Globus pallidus (tissue), 1 donor: ENCODE measurements at places on chromosomes 5 and 9.

GRCh38 chr5:147971472-147971871, 65.1 kb upstream of the C5orf46 start:
- no peak for DNase-seq

DNA sequence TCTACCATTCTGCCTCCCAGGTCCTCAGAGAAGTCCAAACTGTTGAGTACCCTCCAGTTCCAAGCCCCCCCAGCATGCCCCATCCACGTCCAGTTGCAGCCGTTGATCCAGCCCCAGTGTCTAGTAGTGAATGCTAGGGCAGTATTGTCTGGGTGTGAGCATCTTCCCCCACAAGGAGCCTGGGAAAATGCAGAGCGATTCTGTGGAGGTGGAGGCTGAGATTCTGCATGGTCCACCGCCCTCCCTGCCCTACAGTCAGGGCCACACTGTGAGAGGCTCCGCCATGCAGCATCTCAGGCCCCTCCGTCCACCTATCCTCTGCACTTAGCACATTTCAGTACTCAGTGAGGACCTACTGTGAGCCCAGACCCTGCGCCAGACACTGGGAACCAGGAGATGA, 135.9 kb downstream of the GABBR2 start:
- no peak for DNase-seq

- DNase-seq = no peak
Observed at GRCh38 chr5:123819386-123819785, 307.4 kb downstream of the CSNK1G3 start.

DNA sequence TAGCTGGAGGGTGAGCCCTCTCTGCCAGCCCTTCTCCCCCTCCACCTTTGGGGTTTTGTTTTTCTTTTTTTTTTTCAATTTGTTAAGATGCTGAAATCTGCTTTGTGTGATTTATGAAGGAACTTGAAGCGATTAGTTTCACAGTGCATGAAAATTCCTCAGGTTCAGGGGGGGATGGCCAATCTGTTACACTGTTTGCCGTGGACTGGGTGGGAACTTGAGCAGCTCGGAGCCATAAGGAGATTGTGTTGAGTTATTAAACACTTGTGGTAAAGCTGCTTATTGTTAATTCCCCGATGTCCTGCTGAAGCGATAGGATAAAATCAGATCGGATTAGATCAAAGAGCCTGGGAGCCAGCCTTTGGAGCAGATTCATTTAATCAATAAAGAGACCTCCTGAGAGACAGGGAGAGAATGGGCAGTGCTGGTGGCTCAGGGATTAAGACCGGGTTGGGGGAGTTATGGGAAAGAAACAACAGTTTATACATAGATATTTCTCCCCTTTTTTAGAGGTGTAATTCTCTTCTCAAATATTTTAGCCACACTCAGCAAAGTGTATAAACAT, 105.8 kb upstream of the SPATA31D4 start:
- DNase-seq = no peak

DNA sequence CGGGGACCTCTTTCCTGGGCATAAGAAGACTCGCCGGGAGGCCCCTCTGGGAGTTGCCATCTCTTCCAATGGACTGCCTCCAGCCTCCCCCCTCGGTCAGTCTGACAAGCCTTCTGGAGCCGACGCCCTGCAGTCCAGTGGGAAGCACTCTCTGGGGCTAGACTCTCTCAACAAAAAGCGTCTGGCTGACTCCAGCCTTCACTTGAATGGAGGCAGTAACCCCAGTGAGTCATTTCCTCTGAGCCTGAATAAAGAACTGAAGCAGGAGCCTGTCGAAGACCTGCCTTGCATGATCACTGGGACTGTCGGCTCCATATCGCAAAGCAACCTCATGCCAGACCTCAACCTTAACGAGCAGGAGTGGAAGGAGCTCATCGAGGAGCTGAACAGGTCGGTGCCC, 28.4 kb upstream of the LTC4S start:
- DNase-seq = no peak

DNA sequence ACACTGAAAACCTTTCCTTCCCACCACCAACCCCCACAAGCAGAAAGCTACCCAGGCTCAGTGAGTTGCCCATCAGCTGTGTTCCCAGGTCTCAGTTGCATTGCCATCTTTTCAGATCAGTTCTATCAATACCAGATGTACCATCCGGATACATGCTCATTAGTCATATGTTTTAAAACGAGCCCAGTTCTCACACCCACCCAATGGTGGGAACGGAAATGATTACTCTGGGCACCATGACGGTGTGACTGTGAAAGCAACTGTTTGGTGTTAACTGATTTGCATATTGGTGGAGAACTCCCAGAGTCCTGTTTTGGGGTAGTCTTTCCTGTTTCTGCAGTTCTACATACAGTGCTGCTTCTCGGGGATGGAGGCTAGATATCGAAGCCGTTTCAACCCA, 212.3 kb downstream of the TRIM36 start:
- no peak for DNase-seq

GRCh38 chr5:122773619-122774018, 1.3 kb upstream of the SNX2 start:
- DNase-seq = no peak

DNA sequence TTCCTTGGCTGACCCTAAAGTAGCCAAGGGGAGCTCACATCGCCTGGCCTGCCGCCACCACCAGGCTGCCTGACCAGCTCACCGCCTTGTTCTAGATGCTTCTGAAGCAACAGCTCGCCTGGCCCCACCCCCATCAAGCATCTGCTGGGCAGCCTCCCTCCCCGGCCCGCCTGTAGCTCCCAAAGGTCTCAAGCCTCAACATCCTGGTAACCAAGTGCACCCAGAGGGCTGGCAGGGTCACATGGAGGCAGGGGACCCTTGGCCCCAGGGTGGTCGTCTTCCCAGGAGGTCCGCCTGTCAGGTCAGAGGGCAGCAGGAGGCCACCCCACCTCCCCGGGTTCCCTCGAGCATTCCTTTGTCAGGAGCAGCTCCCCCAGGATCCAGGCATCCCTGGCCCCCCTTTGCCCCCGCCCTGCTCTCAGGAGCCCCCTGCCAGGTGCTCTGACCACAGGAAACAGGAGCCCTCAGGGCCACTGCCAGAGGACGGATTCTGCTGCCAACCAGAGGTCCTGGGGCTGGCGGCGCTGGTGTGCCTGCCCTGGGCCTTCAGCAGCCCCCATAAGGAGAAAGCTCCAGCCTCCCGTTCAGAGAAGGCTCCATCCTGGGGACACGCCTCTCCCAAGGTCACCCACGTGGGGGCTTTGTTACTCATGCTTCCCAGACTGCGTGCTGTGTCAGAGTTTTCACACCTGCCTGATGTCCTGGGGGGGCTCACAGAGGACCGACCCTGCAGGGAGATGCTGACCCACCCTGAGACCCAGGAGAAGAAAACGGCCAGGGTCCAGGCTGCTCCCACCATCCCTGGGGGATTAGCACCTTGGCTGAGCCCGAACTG, 3.5 kb upstream of the LRRC14B start:
- no peak for DNase-seq

DNA sequence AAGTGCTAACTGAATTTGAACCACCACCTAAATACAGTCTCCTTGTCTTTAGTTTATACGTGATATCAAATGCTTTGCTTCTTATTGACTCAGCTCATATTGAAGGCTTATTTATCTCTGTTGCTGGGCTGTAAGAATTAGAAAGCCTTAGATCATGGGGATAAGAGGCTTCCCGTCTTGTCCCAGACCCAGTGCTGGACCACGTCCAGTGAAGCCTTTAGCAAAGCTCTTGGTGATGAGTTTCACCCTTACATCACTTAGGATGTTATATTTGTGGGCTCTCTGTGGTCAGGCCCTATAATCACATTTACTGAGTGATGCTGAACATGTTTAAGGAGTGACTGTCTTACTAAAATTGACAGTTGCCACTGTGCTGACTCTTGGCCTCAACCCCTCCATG, 11.2 kb downstream of the FAM240B start:
- no peak for DNase-seq

- DNase-seq = no peak
Observed at GRCh38 chr5:59424515-59424914, 469.0 kb downstream of the PDE4D start.

- peak; percentile 5 for DNase-seq
Observed at GRCh38 chr9:99299211-99300102, 77.4 kb downstream of the SEC61B start.

- DNase-seq = no peak
Observed at GRCh38 chr5:166356096-166356495, 1935.3 kb upstream of the WWC1 start.

- DNase-seq = peak; percentile 10
Observed at GRCh38 chr9:116945817-116946216, 258.7 kb downstream of the TRIM32 start.

DNA sequence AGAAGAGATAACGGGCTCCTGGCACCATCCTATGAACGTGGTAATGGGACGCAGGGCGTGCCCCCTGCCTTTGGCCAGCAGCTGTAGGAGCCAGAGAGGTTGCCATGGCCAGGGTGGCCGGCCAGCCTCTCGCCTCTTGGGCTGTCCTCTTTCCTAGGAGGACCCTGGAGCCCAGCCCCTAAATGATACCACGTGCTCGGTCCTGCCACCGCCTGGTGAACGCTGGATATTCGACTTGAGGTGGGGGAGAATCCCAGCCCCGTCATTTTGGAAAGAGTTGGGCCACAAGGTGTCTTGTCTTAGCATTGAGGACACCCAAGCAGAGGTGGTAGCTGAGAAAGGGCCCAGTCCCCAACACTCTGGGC, 391 bp upstream of the NRG2 start:
- DNase-seq = peak; percentile 55

GRCh38 chr5:15827741-15828140, 327.8 kb downstream of the FBXL7 start:
- no peak for DNase-seq

DNA sequence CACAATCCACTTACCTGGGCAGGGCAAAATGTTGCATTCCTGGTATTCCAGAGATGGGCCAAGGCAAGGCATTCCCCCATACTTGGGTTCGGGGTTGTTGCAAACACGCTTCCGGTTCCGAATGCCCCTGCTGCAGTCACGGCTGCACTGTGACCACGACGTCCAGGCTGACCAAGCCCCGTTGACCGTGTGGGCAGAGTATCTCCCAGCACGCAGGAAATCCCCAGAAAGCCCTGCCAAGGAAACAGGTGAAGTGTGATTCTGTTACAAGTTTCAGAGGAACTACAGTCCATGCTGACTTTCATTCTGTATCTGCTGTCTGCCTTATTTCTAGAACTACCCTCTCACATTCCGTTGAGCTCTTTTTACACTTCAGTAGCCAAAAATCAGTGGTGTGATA, 483.0 kb downstream of the SEMA5A start:
- no peak for DNase-seq

DNA sequence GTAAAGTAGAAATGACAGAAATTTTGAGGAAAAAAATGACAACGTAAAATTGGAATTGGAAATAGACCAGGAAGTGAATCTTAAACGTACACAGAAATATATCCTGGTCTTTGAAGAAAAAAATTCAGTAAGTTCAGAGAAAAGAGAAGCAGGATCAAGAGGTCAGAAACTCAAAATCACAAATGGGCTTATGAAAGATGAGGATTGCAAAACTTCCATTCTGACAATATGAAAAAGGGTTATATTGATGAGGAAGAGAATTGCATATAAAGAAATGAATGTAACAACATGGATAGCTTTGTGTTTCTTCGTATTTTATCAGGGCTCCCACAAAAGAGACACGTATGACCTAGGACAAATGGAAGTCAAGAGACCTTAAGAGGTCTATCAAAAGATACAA, 58.1 kb downstream of the OXCT1 start:
- DNase-seq = no peak

- no peak for DNase-seq
Observed at GRCh38 chr9:80792726-80793125, 896.6 kb downstream of the TLE1 start.

- DNase-seq = no peak
Observed at GRCh38 chr9:121853617-121854395, 202.4 kb downstream of the DAB2IP start.

DNA sequence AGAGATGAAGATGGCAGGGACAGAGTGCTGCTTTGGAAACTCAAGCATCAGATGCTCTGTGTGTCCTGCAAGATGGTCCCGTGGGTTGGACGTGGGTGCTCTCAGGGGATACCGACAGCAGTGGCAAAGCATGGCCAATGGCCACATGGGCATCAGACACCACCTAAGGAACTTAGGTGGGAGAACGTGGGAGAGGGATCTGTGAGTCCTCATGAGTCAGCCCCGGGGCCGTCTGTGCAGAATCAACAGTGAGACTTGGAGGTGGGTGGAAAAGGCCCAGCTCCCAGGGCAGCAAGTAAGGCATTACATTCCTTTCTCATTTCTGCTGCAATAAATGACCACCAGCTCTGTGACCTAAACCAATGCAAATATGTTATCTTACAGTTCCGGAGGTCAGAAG, 77.0 kb downstream of the RAD23B start:
- no peak for DNase-seq

DNA sequence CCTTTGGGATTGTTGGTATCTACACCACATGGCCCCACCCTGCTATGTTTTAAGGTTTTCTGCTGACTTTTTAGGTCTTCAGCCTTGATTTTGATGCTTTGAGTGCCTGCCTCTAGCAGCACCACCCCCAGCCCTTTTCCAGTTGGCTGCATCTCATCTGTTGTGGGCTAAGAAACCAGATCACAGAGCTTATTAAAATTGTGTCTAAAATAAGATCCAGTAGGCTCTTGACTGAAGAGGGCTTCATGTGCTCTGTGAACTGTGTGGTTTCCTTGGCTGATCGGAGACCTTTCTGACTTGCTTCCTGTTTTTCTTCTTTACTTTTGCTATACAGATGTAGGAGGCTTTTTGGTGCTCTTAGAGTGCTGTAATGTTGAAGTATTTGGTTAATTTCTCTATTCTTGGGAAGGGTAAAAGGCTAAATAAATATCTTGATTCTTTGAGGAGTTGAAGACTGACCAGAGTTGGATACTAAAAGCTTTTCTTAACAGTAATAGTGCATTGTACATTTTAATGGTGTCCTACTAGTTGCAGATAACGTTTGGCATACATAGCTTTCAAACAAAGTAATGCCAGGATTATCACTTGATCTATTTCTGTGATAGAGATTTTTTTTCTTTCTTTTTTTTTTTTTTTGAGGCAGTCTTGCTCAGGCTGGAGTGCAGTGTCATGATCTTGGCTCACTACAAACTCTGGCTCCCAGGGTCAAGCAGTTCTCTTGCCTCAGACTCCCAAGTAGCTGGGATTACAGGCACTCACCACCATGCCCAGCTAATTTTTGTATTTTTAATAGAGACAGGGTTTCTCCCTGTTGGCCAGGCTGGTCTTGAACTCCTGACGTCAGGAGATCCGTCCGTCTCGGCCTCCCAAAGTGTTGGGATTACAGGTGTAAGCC, 4.5 kb downstream of the UBE2D2 start:
- no peak for DNase-seq

- peak; percentile 98 for DNase-seq
Observed at GRCh38 chr9:127224883-127225739, 39.5 kb upstream of the GARNL3 start.

DNA sequence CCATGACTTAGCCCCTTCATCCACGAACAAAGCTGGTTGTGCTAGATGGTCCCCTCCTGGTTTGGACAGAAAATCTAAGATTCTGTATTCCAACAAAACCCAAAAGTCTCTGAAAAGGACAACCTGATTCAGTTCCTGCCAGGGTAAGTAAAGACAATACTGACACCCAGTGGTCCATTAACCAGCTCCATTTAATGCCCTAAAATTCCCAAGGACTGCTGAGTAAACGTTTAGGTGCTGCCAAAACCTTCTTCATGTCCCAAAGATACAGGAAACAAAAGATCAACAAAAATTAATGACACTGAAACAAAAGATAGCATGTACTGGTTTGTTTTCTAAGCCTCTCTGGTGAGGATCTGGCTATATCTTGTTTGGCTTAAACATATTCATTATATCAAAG, 25.3 kb upstream of the PPP1R2B start:
- DNase-seq = peak; percentile 57
